ENCODE measurements at places on chromosomes 1 and 21.

- no peak for DNase-seq
Observed at GRCh38 chr1:169090900-169091311, 15.6 kb upstream of the ATP1B1 start.

DNA sequence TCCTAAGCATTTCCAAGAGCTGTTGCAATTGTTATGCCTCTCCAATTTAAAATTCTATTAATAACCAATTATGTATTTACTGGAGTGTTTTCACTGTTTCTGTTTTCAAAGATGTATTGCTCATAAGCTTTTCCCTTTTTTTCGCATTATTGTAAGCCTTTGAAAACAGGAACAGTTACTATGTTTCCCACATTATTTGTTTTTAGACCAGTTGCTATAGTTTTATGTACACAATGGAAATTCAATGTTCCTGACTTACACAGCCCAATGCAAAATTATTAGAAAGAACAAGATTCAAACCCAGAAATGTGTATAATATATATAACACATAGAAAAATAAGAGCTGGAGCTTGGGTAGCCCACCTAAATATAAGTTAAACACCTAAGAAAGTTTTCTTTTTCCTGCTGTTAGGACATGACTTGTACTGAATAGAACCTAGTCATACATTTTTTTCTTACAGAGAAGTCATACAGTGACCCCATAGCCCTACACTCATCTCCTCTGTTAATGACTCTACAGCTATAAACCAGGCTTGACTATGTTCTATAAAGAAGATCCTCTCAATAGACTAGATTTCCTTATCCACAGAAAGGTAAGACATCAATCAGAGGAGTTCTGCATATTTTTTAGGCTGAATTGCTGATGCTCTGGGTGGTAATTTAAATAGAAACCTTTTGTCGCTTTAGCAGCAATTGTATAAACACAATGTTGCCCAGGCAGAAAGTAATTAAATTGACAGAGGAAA is 299.6 kb downstream of the USH2A start:
- no peak for DNase-seq

GRCh38 chr1:90712915-90713730 is 4.0 kb downstream of the BARHL2 start:
- no peak for DNase-seq

DNA sequence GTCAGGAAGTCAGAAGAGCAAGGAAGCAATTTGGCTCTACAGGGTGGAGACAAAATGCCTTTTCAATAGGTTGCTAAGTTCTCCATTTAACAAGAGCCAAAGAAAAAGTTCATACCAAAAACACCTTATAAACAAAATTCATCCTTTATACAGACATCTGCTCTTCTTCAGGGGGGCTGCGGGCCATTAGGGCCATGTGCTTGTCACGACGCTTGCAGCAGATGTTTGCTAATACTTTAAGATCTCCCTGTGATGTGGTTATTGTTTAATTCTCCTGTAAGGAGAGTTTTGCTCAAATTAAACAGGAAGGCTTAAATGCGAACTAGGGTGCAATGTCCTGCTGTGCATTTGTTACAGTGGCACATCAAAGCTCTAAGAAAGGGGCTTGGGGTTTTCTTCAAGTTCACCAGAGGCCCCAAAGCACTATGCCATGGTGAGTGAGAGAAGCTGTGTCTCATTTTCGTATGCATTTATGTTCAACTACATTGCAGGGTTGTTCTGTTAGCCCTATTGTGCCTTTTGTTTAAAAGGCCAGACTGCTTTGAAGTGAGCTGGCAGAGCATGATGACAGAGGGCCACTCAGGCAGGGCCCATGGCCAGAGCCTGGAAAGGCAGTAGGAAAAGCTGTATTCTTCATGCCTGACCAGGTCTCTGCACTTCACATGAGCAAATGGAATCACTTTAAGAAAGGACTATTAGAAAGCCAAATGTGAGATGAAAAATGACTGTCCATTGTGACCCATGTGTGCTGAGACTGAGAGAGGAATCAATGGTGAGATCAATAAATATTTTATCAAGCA is 24.8 kb upstream of the NTPCR start:
- no peak for DNase-seq

DNA sequence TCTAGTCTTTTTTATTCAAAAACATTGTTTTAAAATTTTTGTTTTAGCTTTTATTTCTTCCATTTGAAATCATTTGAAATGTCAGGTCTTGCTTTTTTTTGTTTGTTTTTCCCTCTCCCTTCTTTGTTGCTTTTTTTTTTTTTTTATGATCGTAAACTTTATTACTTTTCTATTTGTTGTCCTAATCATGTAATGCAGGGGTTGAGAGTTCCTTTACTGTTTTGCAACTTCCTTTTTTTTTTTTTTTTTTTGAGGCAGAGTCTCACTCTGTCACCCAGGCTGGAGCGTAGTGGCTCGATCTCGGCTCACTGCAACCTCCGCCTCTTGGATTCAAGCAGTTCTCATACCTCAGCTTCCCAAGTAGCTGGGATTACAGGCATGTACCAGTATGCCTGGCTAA is 24.8 kb downstream of the IVNS1ABP start:
- DNase-seq, result no peak

DNA sequence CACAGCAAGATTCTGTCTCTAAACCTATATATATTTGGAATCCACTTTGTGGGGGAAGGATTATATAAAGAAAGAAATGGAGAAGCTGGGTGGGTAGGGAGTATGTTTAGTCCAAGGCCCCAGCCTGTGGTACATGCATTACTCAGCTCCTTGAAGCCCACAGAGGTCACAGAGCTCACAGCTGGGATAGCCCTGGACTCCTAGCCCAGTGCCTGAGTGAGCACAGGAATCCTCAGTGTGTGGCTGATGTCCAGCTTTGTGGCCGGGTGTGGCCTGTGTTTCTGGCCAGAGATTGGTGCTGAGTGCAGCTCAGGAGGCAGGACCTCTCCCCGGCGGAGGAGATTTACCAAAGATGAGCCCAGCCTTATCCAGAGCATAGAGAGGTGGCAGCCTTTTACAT is 7.6 kb downstream of the CAPN9 start:
- DNase-seq, result no peak

DNA sequence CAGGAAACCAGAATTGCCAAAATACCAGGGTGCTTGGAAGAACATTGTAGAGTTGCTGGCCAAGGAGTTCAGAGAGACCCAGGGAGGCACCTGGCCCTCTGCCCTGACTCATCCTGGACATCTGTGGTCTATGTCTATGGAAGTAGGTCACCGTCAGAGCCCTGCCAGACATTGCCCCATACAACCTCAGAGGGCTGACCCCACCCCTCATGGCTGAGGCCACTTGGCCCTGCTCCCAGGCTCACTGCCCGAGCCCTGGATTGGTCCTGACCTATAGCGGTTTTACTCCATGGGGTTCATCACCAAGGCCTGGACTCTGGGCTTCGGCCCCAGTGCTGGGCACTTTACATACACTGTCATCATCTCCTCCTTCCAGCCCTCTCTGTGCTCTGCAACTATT is 233.1 kb downstream of the PTPRU start:
- no peak for DNase-seq

Measured in activated CD4-positive, alpha-beta T cell treated with anti-CD3 and anti-CD28 coated beads, Interleukin-2, amount 50 U/mL, for 24 hours (primary cell).